Liver (tissue), 10 donors: ENCODE measurements at places on chromosomes 12 and 14.

- no peak for DNase-seq
Measured at GRCh38 chr12:92735131-92735721, 32.4 kb downstream of the PLEKHG7 start.

GRCh38 chr14:92570674-92571262 lies 57.2 kb downstream of the RIN3 start:
- DNase-seq = no peak

DNA sequence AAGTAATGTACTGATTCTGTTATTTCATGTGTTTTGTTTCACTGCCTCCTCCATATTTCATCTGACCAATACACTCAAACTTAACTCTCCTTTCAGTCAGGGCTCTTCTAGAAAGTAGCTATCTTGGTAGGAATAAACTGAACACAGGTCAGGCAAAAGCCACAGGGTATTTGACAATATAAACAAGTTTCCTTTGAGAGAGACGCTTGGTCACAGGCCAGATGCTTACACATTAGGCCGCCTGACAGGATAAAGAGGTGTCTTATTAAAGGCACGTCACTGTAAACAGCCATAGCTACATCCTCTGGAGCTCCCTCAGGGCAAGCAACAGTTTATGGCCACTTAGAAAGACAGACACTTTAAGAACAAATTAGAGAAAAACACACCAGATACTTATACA lies 607.5 kb downstream of the SLC6A15 start:
- no peak for DNase-seq

GRCh38 chr12:85147331-85147730 lies 111.2 kb downstream of the LRRIQ1 start:
- no peak for DNase-seq

GRCh38 chr14:64061706-64062105 lies 208.9 kb downstream of the SYNE2 start:
- DNase-seq = no peak

- no peak for DNase-seq
Measured at GRCh38 chr12:132243596-132244310, 85.6 kb downstream of the GALNT9 start.

- DNase-seq = no peak
Measured at GRCh38 chr14:83163016-83163415, 1629.4 kb upstream of the SEL1L start.

GRCh38 chr14:30002859-30003258 lies 75.2 kb upstream of the PRKD1 start:
- no peak for DNase-seq

DNA sequence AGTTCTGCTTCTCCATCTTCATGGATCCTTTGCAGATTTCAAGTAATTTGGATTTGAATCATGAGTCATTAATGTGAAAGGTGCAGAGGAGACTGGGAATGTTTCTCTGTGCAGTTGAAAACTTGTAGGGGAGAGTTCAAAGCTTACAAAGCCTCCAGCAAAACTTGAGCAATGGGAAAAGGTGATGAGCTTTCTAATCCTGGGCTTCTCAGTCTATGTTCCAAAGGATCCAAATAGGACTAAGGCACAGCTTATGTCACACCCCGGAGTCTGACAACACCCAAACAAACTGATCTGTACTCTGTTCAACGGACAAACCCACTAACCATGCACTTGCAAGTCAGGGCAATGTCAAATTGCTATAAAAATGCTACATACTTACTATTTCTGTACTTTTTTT lies 134.8 kb downstream of the DUSP6 start:
- no peak for DNase-seq

- no peak for DNase-seq
Measured at GRCh38 chr14:90388437-90388836, 8.4 kb upstream of the CALM1 start.

GRCh38 chr12:88310666-88311065 lies 168.6 kb downstream of the TMTC3 start:
- no peak for DNase-seq

DNA sequence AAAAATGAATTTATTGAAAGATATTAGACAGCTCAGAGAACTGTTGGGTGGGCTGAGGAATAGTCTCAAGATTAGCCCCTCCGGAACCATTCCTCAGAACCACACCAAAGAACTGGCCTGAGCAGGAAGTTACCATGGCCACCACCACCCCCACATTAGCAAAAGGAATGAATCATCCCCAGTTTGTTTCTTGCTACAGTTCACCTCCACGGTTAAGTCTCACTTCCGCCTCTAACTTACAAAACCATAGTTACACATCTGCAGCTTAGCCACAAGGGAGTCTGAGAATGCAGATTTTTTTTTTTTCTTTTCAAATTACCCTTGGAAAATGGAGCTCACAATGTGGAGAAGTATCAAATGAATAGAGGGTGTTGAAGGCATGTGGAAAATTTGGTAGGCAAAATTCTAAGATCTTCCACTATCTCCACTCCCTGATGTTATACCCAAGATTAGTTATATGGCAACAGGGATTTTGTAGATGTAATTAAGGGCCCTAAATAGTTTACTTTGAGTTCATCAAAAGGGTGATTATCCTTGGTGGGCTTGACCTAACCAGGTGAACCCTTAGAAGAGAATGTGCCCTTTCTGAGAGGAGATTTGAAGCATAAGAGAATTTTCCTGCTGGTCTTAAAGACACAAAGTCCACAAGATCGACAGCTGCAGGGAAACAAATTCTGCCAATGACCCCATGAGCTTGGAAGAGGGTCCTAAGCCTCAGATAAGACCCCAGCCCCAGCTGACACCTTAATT lies 129.8 kb upstream of the KRR1 start:
- no peak for DNase-seq

GRCh38 chr12:9906873-9907272 lies 25.3 kb downstream of the CLEC2A start:
- no peak for DNase-seq

GRCh38 chr14:105858676-105859025 lies 332.3 kb downstream of the TMEM121 start:
- no peak for DNase-seq

DNA sequence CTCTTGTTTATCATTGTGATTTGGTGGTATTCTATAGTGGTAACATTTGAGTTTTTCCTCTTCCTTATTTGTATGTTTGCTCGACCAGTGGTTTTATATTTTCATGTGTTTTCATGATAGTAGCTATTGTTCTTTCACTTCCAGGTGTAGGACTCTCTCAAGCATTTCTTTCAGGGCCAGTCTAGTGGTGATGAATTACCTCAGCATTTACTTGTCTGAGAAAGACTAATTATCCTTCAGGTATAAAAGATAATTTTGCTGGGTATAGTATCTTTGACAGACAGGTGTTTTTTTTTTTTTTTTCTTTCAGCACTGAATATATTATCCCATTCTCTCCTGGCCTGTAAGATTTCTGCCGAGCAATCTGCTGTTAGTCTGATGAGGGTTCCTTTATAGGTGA lies 35.0 kb upstream of the CCND2 start:
- no peak for DNase-seq
